Stimulated activated CD8-positive, alpha-beta memory T cell treated with anti-CD3 and anti-CD28 coated beads, Interleukin-2, amount 100 ng/mL, for 1 hour (primary cell): ENCODE measurements at places on chromosomes 4 and X.

DNA sequence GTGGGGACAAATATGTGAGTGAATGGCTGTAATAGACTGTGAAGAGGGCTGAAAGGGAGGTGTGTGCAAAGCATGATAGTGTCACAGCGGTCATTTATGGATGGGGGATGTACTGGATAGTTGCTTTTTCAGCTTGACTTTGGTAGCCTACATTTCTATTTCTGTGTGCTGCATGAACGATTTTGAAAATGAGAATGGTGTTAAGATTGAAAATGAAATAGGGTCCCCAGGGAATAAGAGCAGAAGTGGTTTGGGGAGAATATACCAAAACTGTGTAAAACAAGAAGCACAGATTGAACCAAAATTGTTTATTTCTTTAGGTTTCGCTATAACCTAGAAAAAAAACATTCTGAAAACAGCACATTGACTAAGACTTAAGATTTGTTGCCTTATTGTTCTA lies 58.8 kb upstream of the CLNK start:
- no peak for DNase-seq

- no peak for DNase-seq
These were observed 586.9 kb upstream of the INTU start for GRCh38 chr4:127045861-127046260.

DNA sequence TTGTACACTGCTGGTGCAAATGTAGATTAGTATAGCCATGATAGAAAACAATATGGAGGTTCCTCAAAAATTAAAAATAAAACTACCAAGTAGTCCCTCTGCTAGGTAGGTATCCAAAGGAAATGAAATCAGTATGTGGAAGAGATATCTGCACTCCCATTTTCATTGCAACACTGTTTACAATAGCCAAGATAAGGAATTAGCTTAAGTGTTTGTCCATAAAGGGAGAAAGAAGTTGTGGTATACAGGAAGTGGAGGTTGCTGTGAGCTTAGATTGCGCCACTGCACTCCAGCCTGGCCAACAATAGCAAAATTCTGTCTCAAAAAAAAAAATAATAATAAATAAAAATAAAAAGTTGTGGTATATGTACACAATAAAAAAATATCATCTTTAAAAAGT lies 325.0 kb upstream of the EMCN start:
- no peak for DNase-seq

DNA sequence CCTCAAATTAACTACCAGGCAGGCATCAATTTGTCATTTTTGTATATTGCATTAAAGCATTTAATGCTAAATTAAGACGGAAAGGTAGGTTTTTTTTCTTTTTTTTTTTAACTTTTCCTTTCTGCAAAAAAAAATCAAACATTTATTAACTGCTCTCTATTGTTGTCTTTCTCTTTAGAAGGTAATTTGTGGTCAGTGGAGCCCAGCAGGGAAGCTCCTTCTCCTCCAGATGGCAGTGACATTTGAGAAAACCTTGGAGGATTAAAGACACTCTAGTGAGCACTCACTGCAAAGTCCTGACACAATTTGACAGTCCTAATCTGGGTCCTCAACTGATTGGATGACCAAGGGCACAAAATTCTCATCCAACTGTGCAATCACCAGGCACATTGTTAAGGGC lies 102.4 kb downstream of the SLIT2 start:
- no peak for DNase-seq

DNA sequence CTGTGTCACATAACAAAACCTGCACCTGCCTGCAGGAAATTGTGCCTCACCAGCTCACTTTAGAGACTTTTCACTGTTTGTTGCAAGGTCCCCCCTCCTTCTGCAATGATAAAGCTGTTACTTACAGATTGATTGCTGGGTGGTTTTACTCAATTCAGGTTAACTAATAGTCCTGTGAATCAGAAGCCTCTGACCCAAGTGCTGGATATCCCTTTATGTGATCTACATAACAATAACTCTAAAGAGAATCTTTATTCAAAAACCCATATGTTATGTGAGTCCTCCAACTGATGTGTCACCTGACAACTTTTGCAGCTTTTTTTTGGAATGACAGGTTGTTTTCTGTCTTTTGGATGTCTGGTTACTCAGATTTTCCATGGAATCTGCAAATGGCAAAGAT lies 2323.6 kb upstream of the TENM3 start:
- no peak for DNase-seq

- no peak for DNase-seq
These were observed 279.8 kb downstream of the DHRSX start for GRCh38 chrX:2220829-2221567.

DNA sequence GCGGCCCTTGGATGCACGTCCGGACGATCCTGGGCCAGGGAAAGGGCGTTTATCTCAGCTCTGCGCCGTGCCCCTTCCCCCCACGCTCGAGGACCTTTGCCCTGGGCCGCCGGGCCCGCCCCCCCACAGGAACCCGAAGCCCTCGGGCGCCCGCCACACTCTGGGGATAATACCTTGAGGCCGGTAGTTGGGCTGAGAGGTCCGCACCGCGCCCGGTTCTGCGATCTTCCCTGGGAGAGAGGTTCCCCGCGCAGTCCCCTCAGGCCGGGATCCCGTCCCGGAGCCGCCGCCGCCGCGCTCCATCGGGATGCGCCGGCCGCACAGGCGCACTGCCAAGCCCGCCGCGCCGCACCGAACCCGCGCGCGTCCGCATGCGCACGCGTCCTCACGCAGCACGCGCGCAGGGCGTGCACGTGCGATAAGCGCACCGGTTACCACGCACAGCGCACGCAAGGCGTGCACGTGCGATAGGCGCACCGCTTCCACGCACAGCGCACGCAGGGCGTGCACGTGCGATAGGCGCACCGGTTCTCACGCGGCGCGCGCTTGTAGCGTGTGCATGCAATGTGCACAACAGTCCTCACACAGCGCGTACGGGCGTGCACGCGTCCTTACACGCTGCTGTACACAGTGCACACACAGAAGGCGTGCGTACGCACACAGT lies at the start of gene MAP7D2:
MAP7D2 (minus strand) TSS at position 331 of the 664 bp plus-strand sequence; CDS start at position 303, 28 bp downstream.
- no peak for DNase-seq

DNA sequence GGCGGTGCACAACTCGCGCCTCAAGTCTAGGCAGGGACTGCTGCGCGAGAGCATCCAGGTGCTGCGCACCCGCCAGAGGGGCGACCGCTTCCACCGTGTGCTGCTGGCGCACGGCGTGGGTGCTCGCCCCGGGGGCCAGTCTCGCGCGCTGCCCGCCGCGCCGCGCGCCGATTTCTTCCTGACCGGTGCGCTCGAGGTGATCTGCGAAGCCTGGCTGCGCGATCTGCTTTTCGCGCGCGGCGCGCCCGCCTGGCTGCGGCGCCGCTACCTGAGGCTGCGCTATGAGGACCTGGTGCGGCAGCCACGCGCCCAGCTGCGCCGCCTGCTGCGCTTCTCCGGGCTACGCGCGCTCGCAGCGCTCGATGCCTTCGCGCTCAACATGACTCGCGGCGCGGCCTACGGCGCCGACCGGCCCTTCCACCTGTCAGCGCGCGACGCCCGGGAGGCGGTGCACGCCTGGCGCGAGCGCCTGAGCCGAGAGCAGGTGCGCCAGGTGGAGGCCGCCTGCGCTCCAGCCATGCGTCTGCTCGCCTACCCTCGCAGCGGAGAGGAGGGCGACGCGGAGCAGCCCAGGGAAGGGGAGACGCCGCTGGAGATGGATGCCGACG lies 1.3 kb downstream of the CHST7 start:
- peak; percentile 13 for DNase-seq

- DNase-seq: no peak
These were observed 352.6 kb upstream of the NWD2 start for GRCh38 chr4:36891971-36892370.

DNA sequence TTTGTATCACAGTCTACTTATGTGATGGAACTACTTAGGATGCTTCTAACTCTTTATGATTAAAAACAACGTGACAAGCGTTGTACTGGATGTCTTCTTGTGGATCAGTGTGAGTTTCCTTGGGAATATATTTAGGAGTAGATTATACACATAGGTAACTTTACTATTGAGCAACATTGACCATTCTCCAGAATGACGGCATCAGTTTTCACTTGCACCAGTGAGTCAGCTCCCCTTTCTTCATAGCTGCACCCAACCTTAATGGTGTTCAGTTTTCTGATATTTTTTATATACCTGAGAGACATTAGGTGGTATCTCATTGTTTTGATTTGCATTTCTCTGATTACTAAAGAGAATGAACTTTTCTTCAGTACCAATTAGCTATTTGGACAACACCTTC lies 343.9 kb downstream of the ADGRL3 start:
- no peak for DNase-seq

GRCh38 chr4:20084488-20084887 lies 167.2 kb upstream of the SLIT2 start:
- no peak for DNase-seq

DNA sequence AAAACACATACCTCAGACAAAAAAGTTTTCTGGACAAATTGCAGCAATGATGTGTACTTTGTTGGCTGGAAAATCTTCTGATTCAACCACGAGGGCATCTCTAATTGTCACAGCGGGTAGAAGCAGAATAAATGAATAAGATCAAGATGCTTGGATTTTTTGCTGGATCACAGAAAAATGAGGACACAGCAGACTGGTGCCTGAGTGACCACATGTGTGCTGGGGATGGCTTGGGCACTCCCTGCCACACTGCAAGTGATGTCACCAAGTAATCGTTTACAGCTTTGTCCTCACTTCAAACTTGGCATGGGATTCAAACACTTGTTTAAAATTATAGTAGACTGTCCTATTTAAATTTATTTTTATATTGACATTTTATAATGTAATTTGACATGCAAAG lies 557.0 kb downstream of the SPRY1 start:
- no peak for DNase-seq

DNA sequence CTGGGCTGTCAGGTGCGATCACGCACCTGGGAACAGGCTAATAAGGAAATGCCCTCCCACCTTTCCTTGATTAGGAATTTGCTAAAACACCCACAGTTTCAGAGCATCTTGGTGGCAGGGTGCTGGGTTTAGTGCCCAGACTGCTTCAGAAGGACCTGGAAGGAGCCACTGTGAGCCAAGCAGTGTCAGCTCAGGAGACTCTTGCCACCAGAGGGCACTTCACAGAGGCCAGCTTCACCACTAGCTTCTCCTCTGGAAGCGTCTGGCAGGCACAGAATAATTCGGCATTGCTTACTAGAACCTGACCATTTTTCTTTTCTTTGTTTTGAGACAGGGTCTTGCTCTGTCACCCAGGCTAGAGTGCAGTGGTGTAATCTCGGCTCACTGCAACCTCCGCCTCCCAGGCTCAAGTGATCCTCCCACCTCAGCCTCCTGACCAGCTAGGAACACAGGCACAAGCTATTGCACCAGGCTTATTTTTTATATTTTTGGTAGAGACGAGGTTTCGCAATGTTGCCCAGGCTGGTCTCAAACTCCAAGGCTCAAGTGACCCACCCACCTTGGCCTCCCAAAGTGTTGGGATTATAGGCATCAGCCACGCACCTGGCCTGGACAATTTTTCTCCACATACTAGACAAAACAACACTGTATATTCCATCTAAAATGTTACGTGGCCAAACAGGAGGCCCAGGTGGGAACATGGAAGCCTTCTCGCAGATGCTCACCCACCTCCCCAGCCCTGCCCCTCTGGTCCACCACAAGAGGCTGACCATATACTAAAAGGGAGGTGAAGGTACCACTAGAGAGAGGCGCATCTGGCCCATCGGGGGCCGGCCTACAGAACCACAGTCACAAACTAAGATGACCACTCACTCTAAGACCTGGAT lies 14.1 kb downstream of the NOP14 start:
- DNase-seq: no peak

GRCh38 chrX:14050709-14051108 lies 21.0 kb upstream of the GEMIN8 start:
- DNase-seq: no peak

DNA sequence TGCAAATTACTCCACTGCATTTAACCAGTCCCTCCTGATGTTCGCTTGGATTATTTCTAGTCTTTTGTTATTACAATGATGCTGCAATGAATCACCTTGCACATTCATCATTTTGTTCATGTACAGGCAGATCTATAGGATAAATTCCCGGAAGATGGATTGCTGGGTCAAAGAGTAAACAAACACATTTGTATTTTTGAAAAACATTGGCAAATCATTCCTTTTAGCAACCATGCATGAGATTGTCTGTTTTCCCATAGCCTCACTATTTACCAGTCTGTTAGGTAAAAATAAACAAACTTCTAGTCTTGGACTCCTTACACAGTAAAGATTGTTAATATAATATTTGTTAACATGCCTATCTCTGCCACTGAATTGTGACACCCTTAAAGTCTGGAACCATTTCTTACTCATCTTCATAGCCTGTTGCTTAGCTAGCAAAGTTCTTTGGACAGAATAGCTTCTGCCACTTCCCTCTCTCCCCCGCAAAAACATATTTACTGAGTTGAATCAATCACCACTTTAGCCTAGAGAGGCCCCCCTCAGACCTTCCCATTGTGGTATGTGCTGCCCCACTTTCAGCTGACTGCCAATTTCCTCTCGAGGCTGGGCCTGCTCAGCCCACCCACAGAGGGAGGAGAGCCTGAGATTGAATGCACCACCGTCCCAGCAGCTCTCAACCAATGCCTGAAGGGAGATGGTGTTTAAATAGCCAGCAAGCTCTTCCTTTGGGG lies 108.4 kb upstream of the ATXN3L start:
- no peak for DNase-seq

- no peak for DNase-seq
These were observed 71.3 kb upstream of the ACSL1 start for GRCh38 chr4:184896868-184897715.

- no peak for DNase-seq
These were observed 366.1 kb upstream of the FAM47C start for GRCh38 chrX:36642052-36642451.

DNA sequence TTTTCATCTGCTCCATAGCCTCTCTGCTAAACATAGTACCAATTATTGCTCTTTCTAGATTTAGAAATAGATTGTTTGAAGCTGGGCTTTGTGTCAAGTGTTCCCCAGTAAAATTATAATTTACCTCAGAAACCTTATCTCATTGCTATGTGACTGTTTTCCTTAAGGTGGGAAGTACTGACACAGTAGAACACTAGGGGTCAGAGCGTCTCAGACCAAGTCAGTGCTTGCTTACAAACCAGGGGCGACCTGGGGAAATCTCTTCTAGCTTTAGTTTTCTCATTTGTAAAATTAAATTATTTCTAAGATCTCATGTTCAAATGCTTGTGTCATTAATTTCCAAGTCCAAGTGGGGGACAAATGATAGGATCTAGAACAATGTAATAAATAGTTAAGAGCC lies 360.4 kb downstream of the RAPGEF2 start:
- DNase-seq: no peak

DNA sequence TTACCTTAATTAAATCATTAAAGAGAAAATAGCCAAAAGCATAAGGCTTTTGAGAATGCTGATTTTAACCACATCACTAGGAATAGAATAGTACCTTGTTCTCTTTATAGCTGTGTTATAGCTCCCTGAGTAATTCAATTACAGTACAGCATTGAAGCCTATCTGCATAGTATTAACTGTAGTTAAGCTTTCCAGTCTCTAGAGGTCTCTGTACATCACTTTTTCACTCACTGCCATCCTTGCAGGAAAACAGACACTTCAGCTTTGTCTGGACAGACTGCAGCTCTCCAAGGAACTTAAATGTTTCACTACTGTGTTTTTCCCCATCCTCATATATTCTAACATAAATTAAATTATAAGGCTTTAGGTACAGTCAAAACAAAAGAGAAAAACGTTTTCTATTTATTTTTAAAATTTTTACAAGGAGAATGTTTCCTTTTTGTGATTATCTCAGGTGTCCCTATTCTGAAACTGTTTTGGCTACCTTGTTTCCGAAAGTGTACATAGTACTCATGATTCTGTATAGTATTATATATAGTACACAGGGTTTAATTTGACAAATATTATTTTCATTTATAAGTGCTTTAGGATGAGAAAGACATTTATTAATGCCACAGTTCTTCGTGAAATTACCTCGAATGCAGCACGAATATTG lies 407.9 kb downstream of the PCDH18 start:
- no peak for DNase-seq

GRCh38 chr4:119032921-119033685 lies 102.5 kb upstream of the MYOZ2 start:
- DNase-seq: no peak
